Activated CD4-positive, alpha-beta T cell treated with anti-CD3 and anti-CD28 coated beads, Interleukin-2, amount 50 U/mL, for 24 hours (primary cell): ENCODE measurements at places on chromosomes 1 and 21.

- no peak for DNase-seq
Measured at GRCh38 chr1:37930246-37931101, 16.4 kb downstream of the INPP5B start.

GRCh38 chr1:170836141-170836540 is 99.2 kb upstream of the MROH9 start:
- DNase-seq = no peak

- DNase-seq = no peak
Measured at GRCh38 chr1:238281418-238281817, 390.7 kb upstream of the ZP4 start.

GRCh38 chr1:204461331-204462228 is 33.0 kb downstream of the PIK3C2B start:
- DNase-seq = no peak

DNA sequence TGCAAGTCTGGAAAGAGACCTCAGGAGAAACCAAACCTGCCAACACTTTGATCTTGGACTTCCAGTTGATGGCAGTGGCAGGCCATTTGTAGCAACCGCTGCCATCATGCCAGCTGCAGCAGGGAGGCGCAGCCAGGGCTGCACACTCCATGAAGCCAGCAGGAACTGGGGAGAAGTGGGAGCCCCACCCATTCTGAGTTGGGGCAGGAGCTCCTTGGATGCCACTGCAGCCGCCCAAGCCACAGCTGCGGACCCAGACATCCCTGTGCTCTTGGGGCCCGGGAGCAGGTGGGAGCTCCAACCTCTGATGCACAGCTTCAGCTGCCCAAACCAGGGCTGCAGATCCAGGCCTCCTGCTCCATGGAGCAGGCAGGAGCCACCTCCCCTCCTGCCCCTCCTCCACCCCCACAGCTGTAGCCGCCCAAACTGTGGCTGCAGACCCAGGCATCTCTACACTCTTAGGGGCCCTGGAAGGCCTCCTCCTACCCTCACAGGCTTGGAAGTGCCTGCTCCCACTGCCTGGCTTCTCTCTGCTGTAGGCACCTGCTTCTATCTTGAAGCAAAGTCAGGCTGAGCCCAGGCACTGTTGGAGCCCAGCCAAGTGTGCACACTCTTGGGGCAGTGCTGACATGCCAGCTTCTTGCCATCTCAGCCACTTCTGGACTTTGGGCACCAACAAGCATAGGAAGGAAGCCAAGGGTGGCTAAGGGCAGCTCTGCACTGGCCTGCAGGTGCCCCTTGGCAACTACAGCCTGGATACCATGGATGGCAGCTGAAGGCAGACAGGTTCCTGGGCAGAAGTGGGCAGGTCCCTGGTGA is 20.0 kb upstream of the DISP1 start:
- DNase-seq = no peak

DNA sequence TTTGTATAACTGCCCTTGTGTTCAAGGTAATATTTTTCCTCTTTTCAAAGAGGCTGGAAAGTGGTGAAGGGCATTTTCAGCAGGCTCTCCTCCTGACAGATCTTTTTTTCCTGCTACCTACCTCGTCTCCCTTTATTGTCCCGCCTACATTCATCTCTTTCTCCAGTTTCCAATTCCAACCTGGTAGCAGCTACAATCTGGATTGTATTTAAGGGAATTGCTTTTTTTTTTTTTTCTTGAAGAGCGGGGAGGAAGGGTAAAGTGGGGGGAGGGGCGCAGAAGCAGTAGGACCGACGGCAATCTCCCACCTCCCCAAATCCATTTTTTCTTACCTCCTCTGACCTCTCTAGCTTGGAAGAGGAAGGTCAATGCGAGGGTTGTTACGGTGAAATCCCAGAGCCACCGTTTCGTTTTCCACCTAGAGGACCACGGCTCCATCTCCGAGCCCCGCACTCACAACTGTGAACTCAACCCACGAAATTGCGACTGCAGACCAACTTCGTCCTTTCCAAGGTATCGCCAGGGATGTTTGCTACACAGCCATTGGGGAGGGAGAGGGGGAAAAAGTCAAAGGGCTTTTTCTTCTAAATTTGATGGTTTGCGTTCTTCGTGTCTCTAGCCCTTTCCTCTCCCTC is 464 bp downstream of the COL11A1 start:
- DNase-seq = no peak

- no peak for DNase-seq
Measured at GRCh38 chr1:207941665-207942064, 30.7 kb upstream of the CD34 start.

DNA sequence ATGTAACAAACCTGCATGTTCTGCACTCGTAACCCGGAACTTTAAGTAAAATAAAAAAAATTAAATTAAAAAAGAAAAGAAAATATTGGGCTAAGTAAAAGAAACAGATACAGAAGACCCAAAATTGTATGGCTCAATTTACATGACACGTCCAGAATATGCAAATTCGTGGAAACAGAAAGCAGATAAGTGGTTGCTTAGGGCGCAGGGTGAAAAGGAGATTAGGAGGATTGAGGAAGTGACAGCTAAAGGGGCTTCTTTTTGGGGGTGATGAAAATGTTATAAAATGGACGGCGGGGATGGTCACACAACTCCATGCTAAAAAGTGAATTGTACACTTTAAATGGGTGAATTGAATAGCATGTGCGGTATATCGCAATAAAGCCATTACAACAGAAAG is 27.4 kb upstream of the ZBTB21 start:
- DNase-seq = no peak

DNA sequence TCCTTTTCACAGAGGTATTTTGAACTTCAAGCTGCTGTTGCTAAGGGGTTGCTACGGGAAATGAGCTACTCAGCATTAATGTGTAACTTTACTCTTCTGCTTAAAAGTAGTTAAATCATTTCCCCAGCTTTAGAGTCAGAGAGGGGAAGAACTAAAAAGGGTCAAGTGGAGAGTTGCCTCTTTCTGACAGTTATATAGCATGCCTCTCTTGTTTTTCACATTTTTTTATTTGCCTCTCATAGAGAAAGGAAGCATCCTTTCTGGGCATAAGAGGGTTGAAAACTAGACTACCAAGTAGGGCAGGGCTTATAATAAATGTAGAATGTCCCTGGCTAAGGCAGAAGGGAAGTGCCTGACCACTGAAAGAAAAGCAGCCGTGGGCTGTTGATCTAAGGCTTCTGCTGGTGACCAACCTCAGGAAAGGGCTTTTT is 10.1 kb upstream of the ELAVL4 start:
- no peak for DNase-seq

DNA sequence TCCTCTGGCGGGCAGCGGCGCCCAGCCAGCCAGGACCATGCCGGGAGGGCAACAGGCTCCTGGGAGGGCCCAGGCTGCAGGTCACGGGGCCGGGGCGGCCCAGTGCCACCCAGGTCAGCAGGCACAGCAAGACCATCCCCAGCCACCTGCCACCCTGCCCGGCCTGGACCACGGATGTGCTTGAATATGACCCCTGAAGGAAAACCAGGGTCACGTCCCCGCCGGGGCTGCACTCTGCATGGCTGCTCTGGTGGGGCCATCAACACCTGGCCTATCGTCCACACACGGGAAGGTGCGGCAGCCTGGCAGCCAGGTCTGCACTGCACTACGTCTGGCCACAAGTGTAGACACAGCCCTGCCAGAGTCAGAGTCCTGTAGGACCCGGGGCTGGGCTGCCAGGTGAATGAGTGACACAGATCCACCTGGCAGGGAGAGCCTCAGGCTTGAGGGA is 6.9 kb downstream of the WNT9A start:
- no peak for DNase-seq

GRCh38 chr1:70071601-70072000 is 133.8 kb downstream of the LRRC40 start:
- no peak for DNase-seq

DNA sequence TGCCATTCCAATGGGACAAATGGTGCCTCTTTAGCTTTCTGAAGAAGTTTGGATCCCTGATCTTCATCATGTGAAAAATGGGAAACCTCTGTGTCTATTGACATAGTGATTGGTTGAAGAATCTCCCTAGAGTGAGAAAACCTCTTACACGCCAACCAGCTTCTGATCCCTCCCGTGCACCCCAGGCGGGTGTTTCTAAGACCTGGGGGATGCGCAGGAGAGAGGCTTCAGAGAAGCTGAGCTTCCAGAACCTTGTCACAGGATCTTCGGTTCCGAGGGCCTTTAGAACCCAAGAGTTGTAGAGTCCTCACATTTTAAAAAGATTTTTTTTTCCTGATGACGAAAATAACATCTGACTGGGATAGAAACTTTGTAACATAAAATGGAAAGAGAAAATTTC is 11.3 kb downstream of the PODN start:
- DNase-seq = no peak

DNA sequence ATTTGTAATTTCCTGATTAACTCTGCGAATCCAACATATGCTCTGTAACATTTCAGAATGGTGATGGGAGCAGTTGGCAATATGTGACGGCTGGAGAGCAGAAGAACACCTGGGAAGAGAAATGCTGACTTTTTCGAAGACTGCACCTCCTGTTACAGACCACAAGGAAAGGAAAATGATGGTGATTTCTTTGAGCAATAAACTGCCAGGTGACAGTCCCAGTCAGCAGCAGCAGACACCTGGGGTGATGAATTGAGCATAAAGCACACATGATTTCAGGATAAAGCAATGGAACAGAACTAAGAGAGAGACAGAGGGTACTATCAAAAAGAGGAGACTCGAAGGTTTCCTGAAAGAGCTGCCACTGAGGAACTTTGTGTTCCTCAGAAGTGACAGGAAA is 528.6 kb downstream of the NEGR1 start:
- DNase-seq = no peak

GRCh38 chr1:238660849-238661248 is 725.5 kb upstream of the CHRM3 start:
- no peak for DNase-seq

GRCh38 chr1:162069334-162070093 is at the start of gene NOS1AP:
TSS of gene NOS1AP (plus strand) at chr1:162069691. CDS start at chr1:162070178, 487 bp downstream.
- peak; percentile 58 for DNase-seq

DNA sequence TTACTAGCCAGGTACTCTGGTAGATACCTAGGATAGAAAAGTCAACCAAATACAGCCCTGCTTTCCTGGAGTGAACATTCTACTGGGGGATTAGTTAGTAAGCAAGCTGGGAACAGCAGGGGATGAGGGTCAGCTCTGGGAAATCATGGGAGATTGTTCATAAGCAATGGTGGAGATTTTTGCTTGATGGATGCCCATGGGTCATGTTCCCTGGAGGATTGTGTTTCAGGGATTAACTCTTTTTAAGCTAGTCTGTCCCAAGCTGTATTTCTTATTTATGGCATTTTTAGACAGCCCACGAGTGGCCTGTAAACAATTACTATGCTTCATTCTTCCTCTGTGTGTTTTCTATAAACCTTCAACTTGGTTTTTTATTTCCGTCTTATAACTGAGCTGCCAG is 18.9 kb downstream of the CACHD1 start:
- no peak for DNase-seq

DNA sequence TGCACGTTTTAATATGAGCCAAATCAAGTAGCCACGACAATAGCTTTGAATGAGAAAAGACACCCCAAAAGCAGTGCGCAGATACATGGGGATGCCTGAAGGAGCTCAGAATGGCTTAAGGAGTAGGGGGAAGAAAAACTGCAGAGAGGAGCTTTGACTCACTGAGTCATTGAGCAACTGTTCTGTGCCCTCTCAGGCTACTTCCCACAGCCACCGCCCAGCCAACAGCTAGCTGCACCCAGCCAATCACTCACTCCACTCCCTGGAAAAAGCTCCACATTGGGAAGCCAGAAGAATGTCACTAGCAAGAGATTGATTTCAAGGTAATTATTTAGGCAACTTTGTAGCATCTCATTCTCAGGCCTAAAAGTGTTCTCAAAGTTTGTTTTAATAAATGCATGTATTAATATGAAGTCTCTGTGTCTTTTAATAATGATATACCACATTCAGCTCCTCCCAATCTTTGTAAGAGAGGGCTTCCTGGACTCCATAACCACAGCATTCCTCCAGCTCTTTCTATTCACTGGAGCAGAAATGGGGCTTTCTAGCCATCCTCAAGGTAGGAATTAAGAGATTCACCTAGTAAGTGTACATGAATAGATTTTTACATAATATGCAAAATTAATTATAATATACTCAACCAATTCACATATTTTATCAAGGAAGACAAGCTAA is 16.8 kb downstream of the DUSP10 start:
- DNase-seq = no peak

GRCh38 chr1:225845097-225845496 is 35.2 kb downstream of the EPHX1 start:
- DNase-seq = no peak

GRCh38 chr1:198018529-198018928 is 101.4 kb downstream of the LHX9 start:
- DNase-seq = no peak

DNA sequence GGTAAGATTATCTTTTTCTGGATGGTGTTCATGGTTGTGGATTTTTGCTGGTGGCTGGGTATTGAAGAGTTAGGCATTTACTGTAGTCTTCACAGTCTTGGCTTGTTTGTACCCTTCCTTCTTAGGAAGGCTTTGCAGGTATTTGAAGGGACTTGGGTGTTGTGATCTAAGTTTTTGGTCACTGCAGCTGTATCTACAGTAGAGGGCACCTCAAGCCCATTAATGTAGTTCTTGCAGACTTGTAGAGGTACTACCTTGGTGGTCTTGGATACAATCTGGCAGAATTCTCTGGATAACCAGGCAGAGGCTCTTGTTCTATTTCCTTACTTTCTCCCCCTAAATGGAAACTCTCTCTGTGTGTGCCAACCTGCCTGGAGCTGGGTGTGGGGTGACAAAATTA is 155.8 kb upstream of the BRINP3 start:
- no peak for DNase-seq

- DNase-seq = no peak
Measured at GRCh38 chr1:187477103-187477502, 648.4 kb downstream of the PLA2G4A start.

GRCh38 chr1:182113879-182114626 is 52.5 kb upstream of the ZNF648 start:
- no peak for DNase-seq

- no peak for DNase-seq
Measured at GRCh38 chr21:17527240-17527639, 14.4 kb downstream of the CXADR start.

DNA sequence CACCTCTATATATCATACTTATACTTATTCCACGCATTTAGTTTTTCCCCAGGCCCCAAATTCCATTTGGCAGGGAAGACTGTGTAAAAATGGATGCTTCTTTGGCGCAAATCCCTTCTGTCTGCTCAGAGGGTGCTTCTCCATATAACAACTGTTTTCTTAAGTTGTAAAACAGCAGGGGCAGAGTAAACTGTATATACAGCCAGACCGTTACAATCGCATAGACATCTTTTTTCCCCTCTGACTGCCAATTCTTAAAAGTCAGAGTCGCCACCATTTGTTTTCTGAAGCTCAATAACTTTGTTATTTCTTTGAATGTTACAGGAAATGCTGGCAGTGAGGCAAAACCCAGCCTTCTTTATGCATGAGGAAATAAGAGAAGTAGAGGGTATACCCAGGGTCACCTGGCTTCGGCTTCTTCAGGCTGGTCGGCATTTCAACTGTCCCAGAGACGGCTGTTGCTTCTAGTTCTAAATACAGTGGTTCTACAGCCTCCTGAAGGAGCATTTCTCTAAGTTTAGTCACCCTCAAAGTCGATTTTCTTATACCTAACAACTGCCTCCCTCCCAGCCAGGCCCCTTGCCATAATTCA is 188.4 kb downstream of the CLIC6 start:
- DNase-seq = no peak

GRCh38 chr1:15188678-15189077 is 35.1 kb downstream of the TMEM51 start:
- DNase-seq = no peak
